ENCODE measurements at places on chromosomes 12 and 14.

DNA sequence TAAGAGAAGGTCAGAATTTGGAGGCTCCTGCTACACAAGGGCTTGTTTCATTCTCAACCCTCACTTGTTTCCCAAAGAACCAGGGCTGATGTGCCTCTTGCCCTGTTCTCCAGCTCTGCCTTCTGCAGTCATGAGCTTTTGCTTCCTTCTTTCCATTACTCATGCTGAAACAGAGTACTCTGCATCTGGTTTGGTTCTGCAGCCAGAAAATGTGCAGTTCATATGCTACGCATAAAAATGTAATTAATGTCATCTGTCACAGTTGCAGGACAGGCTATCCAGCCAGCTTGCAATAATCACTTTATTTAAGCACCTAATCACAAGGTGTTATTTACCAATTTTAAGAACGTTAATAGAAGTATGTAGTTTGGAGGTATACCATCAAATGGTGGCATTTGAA is 150.2 kb downstream of the SRGAP1 start:
- DNase-seq = peak; percentile 76

- DNase-seq = peak; percentile 53
These were observed 49.8 kb downstream of the RIN3 start for GRCh38 chr14:92563359-92563758.

- DNase-seq = no peak
These were observed 203.1 kb downstream of the KIF21A start for GRCh38 chr12:39239490-39240486.

GRCh38 chr12:188910-189621 is 24.9 kb downstream of the SLC6A12 start:
- DNase-seq = peak; percentile 53

- peak; percentile 23 for DNase-seq
These were observed 22.2 kb upstream of the ABCD4 start for GRCh38 chr14:74324931-74325361.

DNA sequence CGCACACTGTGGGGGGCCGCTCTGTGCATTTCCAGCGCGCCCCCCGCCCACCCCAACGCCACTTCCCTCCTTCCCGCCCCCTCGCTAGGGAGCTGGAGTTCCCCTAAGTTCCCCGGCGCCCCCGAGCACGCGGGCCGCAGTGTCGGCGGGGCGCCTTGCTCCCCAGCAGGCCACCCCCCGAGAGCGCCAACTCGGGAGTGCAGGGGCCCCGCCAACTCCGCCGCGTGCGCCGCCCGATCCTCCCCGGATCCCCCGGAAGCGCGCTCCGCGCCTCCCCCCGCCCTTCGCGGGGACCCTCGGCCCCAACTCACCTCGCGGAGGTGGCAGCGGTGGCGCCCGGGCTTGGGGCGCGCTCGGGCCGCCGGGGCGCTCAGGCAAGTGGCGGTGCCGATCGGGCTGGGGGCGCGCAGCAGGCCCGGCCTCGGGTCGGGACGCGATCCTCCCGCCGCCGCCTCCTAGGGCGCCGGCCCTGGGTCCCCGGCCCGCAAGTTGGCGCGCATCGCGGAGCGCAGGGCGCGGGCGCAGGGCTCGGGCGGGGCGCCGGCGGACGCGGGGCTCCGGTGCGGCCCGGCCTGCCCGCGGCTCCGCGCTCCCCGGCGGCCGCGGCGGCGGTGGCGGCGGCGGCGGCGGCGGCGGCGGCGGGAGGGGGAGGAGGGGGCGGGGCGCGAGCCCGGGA is at the start of gene NCOR2:
Gene NCOR2 (minus strand): TSS at position 616 of the 676 bp plus-strand sequence. CDS start 72,361 bp downstream, outside the sequence.
- DNase-seq = no peak

DNA sequence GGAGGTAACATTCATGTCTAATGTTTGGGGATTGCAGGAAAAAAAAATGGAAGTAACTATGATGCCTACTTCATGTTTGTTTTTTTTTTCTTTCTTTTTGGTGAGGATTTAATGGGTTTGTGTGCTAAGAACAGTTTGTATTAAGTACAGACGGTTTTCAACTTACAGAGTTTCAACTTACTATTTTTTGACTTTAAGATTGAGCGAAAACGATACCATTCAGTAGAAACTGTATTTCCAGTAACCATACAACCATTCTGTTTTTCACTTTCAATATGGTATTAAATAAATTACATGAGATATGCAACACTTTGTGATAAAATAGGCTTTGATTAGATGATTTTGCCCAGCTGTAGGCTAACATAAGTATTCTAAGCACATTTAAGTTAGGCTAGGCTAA is 10.4 kb downstream of the TECPR2 start:
- DNase-seq = no peak
